Kidney capillary endothelial cell (primary cell): ENCODE measurements at places on chromosomes 7 and 10.

DNA sequence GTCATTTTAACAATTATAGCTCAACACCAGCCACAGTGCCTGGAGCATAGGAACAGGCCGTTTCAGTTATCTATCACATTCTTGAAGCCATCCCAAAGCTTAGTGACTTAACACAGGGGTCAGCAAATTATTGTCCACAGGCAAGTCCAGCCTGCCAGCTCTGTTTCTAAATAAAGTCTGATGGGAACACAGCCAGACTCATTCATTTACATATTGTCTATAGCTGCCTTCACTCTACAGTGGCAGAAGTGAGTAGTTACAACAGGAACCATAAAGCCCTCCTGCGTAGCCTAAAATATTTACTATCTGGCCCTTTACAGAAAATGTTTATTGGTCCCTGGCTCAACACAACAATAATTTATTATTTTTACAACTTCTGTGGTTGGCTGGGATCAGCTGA, 407.5 kb upstream of the AUTS2 start:
- DNase-seq, result no peak

DNA sequence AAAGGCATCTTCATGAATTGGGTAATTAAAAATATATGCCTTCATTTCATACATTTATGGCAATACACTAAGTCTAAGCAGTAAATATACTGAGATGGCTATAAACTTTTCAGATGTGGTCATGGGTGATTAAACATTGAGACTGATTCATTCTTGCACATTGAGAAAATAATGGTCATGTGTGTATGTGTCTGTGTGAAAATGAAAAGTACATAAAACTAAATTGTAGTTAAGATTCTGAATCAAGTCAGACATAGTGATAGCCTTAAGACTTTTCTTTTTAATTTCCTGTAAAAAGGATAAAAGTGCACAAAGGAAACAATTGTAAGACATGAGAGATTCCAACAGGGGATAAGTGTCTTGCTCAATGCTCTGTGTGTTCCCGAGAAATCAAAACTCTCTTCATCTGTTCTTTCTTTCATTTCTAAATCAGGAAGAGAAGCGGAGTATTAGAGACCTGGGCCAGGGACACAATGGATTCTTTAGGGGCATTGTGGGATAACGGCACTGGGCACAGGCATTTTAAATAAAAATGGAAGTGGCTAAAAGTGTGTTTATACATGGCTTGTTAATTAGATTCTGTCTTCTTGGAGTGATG, 69.8 kb upstream of the AGR3 start:
- DNase-seq, result no peak

GRCh38 chr7:568031-568951, 48.6 kb upstream of the PDGFA start:
- peak; percentile 15 for DNase-seq

- no peak for DNase-seq
Measured at GRCh38 chr7:18437101-18437500, 58.4 kb upstream of the HDAC9 start.

GRCh38 chr7:69395061-69395714, 203.1 kb upstream of the AUTS2 start:
- DNase-seq, result no peak

GRCh38 chr7:70726951-70727378, 405.0 kb upstream of the GALNT17 start:
- DNase-seq, result no peak

GRCh38 chr7:73431041-73431835, 2.3 kb upstream of the FZD9 start:
- no peak for DNase-seq

- DNase-seq, result peak; percentile 1
Measured at GRCh38 chr7:111198255-111198654, 107.3 kb downstream of the LRRN3 start.

DNA sequence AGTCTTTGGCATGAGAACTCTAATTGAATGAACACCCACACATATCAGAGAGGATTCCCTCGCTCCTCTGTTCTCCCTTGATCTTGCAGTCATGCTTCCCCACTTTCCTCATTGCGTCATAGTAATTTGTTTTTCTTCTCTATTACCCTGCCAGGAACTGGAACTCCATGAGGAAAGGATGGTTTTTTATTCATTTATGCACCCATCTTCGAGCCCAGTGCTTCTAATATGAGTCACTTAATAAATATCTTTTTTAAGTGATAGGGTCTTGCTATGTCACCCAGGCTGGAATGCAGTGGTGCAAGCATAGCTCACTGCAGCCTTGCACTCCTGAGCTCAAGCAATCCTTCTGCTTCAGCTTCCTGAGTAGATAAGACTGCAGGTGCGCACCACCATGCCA, 83.5 kb downstream of the OTUD1 start:
- no peak for DNase-seq

- DNase-seq, result no peak
Measured at GRCh38 chr7:134996097-134996550, 9.8 kb downstream of the AGBL3 start.

GRCh38 chr7:19268737-19269136, 123.5 kb upstream of the FERD3L start:
- DNase-seq, result no peak

DNA sequence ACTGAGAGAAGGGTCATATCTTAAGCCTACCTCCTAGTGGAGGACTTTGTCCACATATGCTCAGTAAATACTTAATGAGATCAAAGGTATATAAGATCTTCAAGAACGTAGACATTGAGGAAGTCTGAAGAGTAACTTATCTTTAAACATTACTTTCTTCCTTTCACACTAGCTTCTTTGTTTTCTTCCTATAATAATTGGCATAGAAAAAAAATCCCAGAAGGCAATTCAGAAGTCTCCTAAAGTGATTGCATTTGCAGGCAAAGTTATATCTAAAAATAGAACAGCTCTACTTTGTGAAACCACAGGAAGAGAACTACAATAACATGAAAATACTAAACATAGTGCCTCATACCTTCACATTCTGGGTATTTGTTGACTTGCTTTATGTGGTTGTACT, 150.4 kb downstream of the PPP1R3A start:
- no peak for DNase-seq

DNA sequence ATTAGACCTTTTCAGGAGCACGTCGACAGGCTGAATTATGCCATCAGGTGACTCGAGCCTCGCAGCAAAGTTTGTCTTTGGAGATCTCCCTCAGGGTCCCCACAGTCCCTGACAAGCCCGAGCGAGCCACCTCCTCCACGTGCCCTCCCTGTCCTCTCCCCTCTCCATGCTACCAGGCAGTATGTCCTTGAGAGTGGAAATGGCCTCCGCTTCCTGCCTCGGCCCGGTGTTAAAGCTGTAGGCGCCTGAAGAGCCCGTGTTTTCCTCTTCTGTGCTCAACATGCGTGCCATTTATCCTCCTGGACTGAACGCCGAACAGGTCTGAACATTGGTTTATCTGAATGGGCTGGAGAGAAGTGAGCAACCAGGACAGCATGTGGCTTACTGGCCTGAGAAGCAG, 82.6 kb downstream of the GPR26 start:
- no peak for DNase-seq

GRCh38 chr10:132270721-132271457, 36.9 kb downstream of the STK32C start:
- no peak for DNase-seq

DNA sequence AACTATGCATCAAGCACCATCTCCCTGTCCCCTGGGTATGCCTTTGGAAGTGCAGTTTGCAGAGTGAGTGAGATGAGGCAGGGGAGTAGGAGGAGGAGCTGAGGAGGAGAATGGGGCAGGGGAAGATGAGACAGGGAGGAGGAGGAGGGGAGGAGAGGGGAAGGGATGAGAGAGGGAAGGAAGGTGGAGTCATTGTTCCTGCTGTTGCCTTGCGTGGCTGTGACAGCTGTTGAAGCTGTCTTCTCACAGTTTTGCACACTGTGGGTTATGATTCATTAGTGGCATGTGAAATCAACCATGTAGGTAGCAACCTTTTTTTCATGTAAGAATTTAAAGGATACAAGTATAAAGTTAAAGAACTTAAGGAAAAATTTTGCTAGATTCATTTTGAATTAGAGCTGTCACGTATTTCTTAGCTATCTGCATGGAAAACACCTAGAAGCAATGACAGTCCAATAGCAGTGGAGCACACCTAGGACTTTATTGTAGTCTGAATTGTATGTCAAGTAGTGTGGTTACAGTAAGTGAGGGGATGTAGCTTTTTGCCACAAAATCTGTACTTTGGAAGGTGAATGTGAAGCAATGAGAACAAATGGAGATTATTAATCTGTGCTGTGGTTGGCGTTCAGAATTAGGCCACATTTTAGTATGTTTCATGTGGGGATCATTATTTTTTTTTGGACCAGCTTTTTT, 21.7 kb downstream of the CCM2 start:
- no peak for DNase-seq

- no peak for DNase-seq
Measured at GRCh38 chr7:156989766-156990535, 20.5 kb downstream of the MNX1 start.

- DNase-seq, result no peak
Measured at GRCh38 chr10:11173042-11173441, 155.4 kb downstream of the CELF2 start.
